Activated T-cell treated with anti-CD3 and anti-CD28 coated beads, Interleukin-2, amount 50 U/mL, for 24 hours (primary cell): ENCODE measurements at places on chromosomes 5 and 9.

- peaks cover 40% of the 10 kb centered on the region for H3K27me3 ChIP-seq
- DNase-seq, result no peak
- no peak overlapping the region for H3K27ac ChIP-seq
- no peaks in the 10 kb centered on the region for H3K4me1 ChIP-seq
- H3K4me3 ChIP-seq, result no peak overlapping the region
These were observed 11.5 kb downstream of the PRRX2 start for GRCh38 chr9:129676975-129677374.

DNA sequence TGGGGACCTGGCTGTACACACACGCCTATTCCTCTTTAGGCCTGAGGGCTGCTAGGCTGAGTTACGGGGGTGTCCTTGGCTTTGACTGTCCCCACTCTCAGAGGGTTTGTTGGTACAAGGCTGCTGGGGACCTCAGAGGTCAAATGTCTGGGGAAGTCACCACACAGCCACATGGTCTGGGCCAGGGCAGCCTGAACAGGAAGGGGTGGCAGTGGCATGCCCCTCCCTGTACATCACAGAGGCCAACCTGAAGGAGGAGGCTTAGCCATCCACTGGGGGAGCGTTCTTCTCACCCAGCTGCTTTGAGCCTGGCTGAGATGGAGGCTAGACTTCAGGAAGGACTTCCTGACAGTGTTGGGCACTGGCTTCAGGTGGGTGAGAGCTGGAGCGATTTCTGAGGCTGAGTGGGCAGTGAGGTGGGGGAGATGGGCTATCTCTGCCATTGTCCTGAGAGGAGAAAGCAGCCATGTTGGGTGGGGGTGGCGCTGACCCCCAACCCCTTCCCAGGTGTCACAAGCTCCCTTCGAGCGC lies 36.3 kb downstream of the CXXC5 start:
- no peaks in the 10 kb centered on the region for H3K36me3 ChIP-seq
- peak overlapping the region; percentile 55 for H3K27ac ChIP-seq
- H3K4me1 ChIP-seq, result peaks cover 6% of the 10 kb centered on the region
- no peak overlapping the region for H3K4me3 ChIP-seq
- DNase-seq, result no peak

DNA sequence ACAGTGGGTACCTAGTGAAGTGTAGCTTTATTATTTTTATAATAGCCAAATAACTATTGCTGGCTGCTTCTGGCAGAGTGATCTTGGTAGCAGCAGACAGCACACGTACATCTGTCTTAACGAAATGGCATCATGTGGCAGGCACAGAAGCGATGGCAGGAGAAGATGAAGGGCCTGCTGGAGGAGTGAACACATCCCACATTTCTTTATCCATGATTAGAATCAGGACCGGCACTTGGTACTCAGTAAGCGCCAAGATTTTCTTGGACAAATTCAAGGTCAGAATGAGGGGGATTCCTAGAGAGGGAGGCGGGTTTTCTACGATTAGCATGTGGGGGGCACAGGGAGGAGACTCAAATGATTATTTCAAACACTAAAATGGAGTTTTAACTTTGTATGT lies 23.0 kb upstream of the ZNF366 start:
- H3K4me3 ChIP-seq, result no peak overlapping the region
- H3K27ac ChIP-seq, result no peak overlapping the region
- peaks cover 35% of the 10 kb centered on the region for H3K27me3 ChIP-seq
- DNase-seq, result no peak
- H3K4me1 ChIP-seq, result no peaks in the 10 kb centered on the region

DNA sequence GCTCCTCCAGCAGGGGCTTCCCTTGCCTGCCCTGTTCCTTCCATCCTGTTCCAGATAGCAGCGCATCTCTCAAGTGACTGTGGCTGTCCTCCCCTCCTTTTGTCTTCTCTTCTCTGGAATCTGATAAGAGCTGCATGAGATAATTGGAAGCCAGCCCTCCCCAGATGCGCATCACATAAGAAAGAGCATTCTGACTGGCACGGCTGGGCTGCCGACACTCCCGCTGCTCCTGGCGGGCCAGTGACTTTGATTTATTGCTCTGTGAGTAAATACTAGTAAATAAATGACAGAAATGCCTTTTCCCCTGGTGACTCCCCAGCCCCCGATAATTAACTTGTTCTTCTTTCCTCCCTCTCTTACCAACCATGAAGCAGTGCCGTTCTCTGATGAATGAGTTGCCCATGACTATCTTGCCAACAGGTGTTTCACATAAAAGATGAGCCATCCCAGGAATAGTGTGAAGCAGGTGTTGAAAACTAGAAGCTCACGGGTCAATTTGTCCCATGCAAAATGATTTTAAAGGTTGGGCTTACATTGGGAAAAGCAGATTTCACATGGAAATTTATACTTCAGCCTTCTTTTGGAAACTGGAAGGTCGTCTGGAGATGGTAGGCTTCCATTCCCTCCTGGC lies 212.3 kb downstream of the ERCC6L2 start:
- H3K4me1 ChIP-seq, result no peaks in the 10 kb centered on the region
- no peaks in the 10 kb centered on the region for H3K36me3 ChIP-seq
- H3K27me3 ChIP-seq, result peaks cover 18% of the 10 kb centered on the region
- no peak for DNase-seq
- no peak overlapping the region for H3K27ac ChIP-seq

DNA sequence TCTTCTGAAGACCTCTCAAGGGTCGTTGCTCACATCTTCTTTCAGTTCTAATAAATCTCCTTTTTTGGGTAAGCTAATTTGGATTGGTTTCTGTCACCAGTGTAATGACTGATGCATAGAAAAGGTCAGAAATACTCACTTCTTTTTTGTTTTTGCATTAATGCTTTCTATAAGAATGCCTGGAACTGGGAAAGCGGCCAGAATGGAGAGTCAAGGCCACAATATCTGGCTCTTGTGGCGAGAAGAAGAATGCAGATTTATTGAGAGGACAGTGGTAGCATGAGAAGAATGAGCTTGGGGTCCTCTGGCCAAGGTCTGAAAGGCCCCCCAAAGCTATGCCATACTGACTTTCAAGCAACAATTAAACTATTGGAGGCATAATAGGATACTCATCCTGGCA lies 88.0 kb upstream of the SLC12A2 start:
- no peaks in the 10 kb centered on the region for H3K4me1 ChIP-seq
- H3K27me3 ChIP-seq, result no peaks in the 10 kb centered on the region
- H3K36me3 ChIP-seq, result peaks cover 24% of the 10 kb centered on the region
- no peak overlapping the region for H3K4me3 ChIP-seq
- DNase-seq, result no peak
- no peak overlapping the region for H3K27ac ChIP-seq

GRCh38 chr5:145978708-145979107 lies 42.3 kb downstream of the SH3RF2 start:
- no peak overlapping the region for H3K27ac ChIP-seq
- peaks cover 3% of the 10 kb centered on the region for H3K27me3 ChIP-seq
- no peak overlapping the region for H3K4me3 ChIP-seq
- peaks cover 11% of the 10 kb centered on the region for H3K4me1 ChIP-seq
- no peaks in the 10 kb centered on the region for H3K36me3 ChIP-seq

- H3K36me3 ChIP-seq, result no peaks in the 10 kb centered on the region
- H3K4me3 ChIP-seq, result no peak overlapping the region
- no peaks in the 10 kb centered on the region for H3K27me3 ChIP-seq
- H3K4me1 ChIP-seq, result no peaks in the 10 kb centered on the region
- no peak overlapping the region for H3K27ac ChIP-seq
These were observed 1129.2 kb downstream of the DTWD2 start for GRCh38 chr5:117859176-117859575.

GRCh38 chr9:130008538-130008937 lies 34.5 kb downstream of the FNBP1 start:
- peaks cover 80% of the 10 kb centered on the region for H3K36me3 ChIP-seq
- no peaks in the 10 kb centered on the region for H3K27me3 ChIP-seq
- H3K4me1 ChIP-seq, result peaks cover 83% of the 10 kb centered on the region
- peak overlapping the region; percentile 92 for H3K27ac ChIP-seq
- peak; percentile 16 for DNase-seq
- peak overlapping the region; percentile 8 for H3K4me3 ChIP-seq

DNA sequence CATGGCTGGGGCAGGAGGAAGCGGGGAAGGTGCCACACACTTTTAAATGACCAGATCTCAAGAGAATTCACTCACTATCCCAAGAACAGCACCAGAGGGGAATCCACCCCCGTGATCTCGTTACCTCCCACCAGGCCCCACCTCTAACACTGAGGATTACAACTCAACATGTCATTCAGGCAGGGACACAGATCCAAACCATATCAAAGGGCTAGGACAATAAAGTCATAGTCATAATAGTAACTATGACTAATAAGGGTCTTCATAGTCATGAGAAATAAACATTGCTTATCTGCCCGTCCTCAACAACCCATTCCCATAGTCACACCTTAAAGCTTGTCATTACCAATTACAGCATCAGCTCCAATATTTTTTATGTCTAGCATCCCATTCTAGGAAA lies 65.3 kb upstream of the SMC2 start:
- no peak overlapping the region for H3K27ac ChIP-seq
- no peak overlapping the region for H3K4me3 ChIP-seq
- H3K36me3 ChIP-seq, result no peaks in the 10 kb centered on the region
- DNase-seq, result peak; percentile 29
- H3K4me1 ChIP-seq, result peaks cover 23% of the 10 kb centered on the region
- peaks cover 8% of the 10 kb centered on the region for H3K27me3 ChIP-seq

DNA sequence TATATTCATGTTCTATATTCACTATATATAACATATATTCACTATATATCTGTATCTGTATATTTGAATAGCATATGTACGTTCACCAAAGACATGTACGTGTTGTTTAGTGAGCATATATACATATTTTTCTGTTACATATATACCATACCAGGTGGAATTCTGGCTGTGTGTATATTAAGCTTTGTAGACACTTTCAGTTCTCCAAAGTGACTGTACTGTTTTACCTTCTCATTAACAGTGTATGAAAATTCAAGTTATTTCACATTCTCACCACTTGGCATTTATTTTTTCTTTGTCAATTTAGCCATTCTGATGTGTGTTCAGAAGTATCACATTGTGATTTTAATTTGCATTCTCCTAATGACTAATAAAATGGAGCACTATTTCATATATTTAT lies 52.2 kb downstream of the DROSHA start:
- H3K36me3 ChIP-seq, result peaks cover 92% of the 10 kb centered on the region
- no peak for DNase-seq
- no peaks in the 10 kb centered on the region for H3K27me3 ChIP-seq
- no peaks in the 10 kb centered on the region for H3K4me1 ChIP-seq

- no peaks in the 10 kb centered on the region for H3K4me1 ChIP-seq
- H3K4me3 ChIP-seq, result no peak overlapping the region
- H3K27me3 ChIP-seq, result no peaks in the 10 kb centered on the region
- H3K27ac ChIP-seq, result no peak overlapping the region
- H3K36me3 ChIP-seq, result no peaks in the 10 kb centered on the region
- DNase-seq, result no peak
These were observed 190.6 kb upstream of the C9orf72 start for GRCh38 chr9:27763831-27764230.

DNA sequence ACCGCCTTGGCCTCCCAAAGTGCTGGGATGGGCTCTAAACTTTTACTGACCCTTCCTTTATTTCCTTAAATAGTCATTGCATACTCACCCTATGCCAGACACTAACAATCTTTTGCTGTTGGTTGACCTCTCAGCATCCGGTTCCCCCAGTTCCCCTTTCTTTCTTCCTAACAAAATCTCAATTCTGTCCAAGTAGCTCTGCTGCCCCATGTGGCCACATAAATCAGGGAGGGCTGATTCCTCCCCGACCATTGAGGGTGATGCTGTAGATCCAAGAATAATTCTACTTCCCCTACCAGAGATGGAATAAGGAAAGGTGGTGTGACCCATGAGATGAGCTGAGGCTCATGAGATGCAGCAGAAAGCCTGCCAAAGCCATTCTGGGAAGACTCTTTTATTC lies 315.3 kb upstream of the MSX2 start:
- H3K4me1 ChIP-seq, result no peaks in the 10 kb centered on the region
- no peak for DNase-seq
- no peak overlapping the region for H3K27ac ChIP-seq
- H3K4me3 ChIP-seq, result no peak overlapping the region
- peaks cover 15% of the 10 kb centered on the region for H3K27me3 ChIP-seq

- H3K4me3 ChIP-seq, result no peak overlapping the region
- DNase-seq, result no peak
- no peaks in the 10 kb centered on the region for H3K36me3 ChIP-seq
- H3K27ac ChIP-seq, result no peak overlapping the region
- no peaks in the 10 kb centered on the region for H3K4me1 ChIP-seq
- H3K27me3 ChIP-seq, result no peaks in the 10 kb centered on the region
These were observed 9.9 kb downstream of the DOLK start for GRCh38 chr9:128937310-128938165.

DNA sequence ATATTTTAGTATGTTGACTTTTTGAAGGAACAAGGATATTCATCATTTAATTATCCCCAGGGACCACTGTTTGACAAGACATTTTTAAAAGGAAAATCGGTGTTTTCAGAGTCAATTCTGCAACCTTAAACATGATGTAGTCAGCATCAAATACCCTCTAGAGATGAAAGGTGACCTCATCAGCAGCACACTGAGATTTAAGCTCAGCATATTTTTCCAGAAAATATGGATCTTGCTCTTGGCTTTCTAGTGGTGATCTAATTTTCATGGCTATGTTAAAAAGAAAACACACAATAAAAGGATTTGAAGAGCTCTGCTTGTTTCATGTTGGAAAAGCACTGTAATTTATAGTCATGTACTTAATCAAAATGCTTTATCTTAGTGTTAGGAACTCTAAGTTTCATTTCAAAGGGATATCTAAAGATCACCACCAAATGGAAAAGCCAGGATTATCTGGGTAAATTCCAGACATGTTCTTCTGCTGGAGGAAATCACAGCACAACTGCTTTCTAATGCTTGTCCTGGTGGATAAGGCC lies 487.2 kb downstream of the ENC1 start:
- H3K36me3 ChIP-seq, result no peaks in the 10 kb centered on the region
- peaks cover 25% of the 10 kb centered on the region for H3K27me3 ChIP-seq
- H3K27ac ChIP-seq, result no peak overlapping the region
- no peak for DNase-seq
- H3K4me3 ChIP-seq, result no peak overlapping the region

GRCh38 chr5:133930061-133930812 lies 38.2 kb downstream of the C5orf15 start:
- peaks cover 54% of the 10 kb centered on the region for H3K4me1 ChIP-seq
- DNase-seq, result peak; percentile 81
- no peaks in the 10 kb centered on the region for H3K36me3 ChIP-seq
- H3K4me3 ChIP-seq, result peak overlapping the region; percentile 72

DNA sequence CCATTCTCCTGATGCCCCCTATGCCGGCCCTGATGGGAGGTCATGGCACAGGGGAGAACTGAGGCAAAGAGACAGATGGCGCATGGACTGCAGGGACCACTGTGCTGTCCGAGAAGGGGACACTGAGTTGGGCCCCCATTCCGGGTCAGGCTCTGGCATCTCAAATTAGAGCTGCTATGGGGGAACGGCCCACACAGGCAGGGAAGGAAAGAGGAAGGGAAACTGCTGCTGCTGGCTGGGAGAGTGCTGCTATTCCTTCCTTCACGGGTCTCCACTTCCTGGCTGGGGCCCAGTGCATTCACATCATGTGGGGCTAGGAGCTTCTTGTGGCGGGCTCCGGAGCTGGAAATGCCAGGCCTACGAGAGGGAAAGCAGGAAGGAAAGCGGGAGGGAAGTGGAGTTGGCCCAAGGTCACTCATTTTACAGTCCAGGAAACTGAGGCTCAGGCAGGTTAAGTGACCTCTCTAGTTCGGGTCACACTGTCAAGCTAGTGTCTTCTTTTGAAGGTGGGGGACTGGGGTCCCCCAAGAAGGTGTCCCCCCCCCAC lies 1.3 kb upstream of the CARD19 start:
- peaks cover 80% of the 10 kb centered on the region for H3K4me1 ChIP-seq
- peak overlapping the region; percentile 76 for H3K4me3 ChIP-seq
- H3K27me3 ChIP-seq, result no peaks in the 10 kb centered on the region
- H3K36me3 ChIP-seq, result peaks cover 26% of the 10 kb centered on the region

- peaks cover 43% of the 10 kb centered on the region for H3K4me1 ChIP-seq
- DNase-seq, result peak; percentile 42
These were observed 156.1 kb downstream of the SNX18 start for GRCh38 chr5:54673523-54674225.
